ENCODE measurements at places on chromosomes 7 and 10.

DNA sequence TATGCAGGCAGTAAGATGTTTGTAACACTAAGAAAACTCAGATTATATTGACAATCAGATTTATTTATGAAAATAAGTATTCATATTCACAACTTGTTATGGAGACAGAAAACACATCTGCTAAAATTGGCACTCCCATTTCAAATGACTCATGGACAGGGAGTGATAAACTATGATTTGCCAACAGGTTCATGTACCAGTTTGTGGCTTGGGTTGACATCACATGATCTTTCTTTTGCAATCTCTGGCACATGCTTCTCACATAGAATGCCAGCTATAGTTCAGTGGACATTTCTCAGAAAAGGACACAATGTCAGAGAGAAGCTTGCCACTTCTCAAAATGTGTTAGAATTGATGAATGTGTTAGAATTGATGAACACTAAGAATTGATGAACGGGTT lies 663.2 kb upstream of the ANKRD30A start:
- DNase-seq, result peak; percentile 65

DNA sequence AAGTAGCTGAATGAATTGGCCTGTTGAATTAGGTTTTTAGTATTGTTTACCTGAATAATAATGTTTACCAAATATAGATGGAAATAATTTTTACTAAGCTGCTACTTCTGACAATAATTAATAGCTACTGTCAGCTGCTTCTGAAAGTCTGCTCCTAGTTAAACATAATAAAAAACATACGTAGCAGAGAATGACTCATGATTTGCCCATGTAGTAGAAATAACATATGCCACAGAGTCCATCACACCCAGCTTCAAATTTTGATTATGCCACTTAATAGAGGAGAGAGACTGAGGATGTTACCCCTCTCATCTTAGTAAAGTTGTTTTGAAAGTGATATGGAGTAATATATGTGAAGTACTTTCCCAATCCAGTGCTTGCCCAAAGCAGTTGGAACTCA lies 57.6 kb upstream of the MDFIC start:
- DNase-seq, result no peak

- peak; percentile 2 for DNase-seq
Observed at GRCh38 chr10:85319826-85320225, 991.4 kb downstream of the CCSER2 start.

- DNase-seq, result peak; percentile 100
Observed at GRCh38 chr7:32163141-32163806, 93.1 kb upstream of the PDE1C start.

GRCh38 chr10:99337311-99337811 lies 8.2 kb downstream of the CNNM1 start:
- no peak for DNase-seq

GRCh38 chr7:45074528-45075354 lies 14.0 kb downstream of the NACAD start:
- no peak for DNase-seq

DNA sequence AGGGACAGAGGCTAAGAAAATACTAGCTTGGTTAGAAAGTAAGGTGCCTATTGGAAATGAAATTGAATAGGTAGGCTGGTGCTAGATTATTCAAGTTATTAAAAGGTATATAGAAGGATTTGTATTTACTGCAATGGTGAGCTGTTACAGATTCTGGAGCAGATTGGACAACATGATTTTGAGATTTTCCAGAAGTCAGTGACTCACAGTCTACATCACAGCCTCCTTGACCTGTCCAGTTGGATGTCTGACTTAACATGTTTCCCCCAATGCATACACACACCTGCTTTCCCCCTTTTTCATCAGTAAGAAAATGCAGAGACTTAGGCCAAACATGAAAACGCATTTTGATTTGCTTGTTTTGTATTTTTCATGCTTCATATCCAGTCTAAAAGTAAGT lies 33.4 kb downstream of the STARD3NL start:
- no peak for DNase-seq

- peak; percentile 85 for DNase-seq
Observed at GRCh38 chr7:46486256-46487206, 565.5 kb upstream of the IGFBP3 start.

DNA sequence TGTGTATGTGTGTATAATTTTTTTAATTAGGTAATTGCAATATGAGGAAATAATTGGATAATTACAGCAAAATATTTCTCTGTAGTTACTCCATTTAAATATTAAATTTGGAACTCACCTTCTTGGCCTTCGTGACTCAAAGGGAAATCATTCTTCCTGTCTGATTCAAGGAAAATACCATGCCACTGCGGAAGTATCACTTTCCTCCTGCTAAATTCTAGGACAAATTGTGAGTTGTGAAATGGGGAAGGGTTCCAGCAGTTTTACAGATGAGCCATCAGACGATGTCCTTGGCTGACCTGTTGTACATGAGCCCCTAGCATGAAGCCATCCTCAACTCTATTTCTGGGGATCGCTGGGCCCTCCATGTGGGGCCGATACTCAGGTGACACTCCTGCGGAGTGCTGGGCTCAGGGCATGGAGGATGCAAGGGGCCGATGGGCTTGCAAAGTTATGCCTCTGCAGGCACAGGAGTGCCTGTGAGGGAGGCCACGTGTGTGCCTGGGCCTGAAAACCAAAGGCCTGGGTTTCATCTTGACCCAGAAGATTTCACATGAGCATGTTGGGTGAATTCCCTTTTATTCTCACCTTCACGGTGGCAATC lies 179.6 kb upstream of the TCERG1L start:
- DNase-seq, result no peak

DNA sequence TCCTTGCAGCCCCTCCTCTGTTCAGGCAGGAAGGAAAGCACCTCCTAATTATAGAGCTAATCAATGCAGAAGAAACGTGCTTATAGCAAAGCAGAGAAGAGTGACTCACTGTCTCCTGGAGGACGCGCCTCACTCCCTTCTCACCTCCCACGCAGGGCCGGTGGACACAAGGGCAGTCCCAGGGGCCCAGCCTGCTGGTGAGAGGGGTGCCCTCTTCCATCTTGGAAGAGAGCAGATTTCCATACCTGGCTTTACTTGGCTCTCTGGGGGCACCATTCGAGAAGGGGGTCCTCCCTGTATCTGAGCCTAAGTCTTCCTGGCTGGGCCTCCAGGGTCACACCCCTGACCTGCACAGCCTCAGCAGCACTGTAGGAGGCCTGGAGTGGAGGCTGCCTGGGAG lies 55.8 kb downstream of the RASGEF1A start:
- DNase-seq, result no peak

GRCh38 chr7:50669890-50670289 lies 104.7 kb upstream of the DDC start:
- DNase-seq, result no peak

- peak; percentile 98 for DNase-seq
Observed at GRCh38 chr7:542713-543500, 23.3 kb upstream of the PDGFA start.

- no peak for DNase-seq
Observed at GRCh38 chr10:129491123-129491734, 24.2 kb downstream of the MGMT start.

DNA sequence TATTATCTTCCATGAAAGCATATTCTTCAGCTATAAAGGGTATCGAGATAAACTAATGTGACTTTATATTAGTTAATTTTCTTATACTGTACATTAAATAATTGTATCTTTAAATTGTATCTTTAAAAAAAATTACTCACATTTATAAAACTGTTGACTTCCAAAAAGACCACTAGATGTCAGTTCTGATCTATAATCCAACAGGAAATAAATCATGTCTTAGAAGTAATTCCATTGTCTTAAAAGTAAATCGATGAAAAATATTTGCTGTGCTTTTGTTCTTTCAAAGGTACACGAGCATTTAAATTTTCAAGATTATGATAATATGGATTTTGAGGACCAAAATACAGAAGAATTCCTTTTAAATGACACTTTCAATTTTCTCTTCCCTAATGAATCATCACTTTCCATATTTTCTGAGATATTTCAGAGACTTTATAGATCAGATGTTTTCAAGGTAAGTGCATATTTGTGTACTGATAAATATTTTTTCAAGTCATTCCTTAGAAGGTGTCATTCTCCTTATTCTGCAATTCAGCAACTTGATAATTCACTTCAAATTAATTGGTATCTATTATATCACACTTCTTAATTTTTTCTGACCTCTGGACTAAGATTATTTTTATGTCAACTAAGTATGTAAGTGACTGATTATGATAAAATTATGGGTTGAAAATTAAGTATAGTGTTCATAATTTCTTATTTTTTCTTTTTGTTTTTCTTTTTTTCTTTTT lies 138.5 kb downstream of the CPED1 start:
- DNase-seq, result peak; percentile 22

DNA sequence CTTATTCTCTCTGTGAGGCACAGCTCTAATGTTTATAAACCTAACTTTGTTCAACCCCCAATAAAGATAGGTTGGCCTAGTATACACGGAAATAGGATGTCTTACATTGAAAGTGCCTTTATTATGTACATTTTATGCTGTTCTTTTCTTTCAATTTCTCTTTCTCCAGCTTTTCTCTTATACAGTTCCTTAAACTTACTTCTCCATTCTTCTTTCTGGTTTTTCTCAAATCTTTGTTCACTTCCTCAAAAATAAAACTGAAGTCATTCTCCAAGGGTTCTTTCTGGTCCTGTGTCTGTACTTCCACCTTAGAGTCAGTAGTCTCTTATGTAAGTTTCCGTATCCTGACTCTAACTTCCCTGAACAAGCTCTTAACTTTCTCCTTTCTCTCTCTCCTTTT lies 29.2 kb upstream of the NAMPT start:
- DNase-seq, result no peak

DNA sequence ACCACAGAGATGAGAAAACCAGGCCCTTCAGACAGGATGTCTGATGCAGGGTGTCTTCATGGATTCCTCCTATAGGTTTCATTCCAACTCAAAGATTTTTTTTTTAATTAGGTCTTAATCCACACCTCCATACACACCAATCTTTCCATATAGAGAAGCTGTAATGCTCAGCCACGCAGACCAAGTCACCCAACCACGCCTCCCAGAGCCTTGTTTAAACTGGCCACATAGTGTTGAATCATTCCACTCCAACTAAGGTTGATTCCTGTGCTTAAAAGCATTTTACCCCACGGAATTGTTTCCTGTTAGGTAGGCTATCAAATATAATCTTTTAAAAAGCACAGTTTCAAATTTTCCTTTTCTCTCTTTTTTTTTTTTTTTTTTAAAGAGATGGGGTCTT lies 153.6 kb downstream of the TYW1B start:
- no peak for DNase-seq

DNA sequence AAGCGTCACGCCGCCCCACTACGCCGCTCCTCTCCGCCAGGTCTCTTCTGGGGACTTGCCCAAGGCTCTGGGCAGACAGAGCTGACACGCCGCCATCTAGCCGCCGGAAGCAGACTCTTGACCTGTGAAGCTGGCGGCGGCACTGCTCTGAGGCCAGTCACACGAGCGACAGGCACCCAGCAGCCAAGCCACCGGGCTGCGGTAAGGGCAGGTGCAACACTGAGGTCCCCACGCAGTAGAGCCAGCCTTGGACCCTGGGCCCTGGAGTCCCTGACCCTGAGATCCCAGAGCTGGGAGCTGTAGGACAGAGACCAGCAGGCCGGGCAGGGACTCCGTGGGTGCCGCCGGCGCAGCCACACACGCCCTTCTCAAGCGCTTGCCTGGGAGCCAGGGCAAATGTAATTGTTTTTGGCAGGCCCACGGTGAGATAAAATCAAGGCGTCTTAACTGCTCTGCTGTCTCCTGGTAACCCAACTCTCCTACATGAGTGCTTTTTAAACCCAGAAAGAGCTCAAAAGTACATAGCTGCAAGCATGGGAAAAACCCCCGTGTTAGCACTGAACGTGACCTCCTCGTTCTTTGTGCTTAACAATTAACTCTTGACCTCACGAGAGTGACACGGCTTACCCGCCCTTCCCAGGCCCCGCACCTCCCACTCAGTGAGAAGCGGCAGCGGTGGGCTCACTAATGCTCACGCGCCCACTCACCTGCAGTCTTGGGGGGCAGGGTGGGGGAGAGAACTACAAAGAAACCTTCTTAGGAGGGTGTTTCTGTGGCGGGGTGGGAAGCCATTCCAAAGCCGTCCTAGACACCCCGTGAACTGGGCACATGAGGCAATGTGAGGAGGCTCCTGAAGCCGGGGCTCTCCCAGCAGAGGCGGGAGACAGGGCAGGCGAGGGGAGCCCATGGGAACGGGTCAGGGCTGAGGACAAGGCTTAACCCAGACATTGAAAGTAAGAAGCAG lies 8.5 kb downstream of the GPER1 start:
- no peak for DNase-seq

- DNase-seq, result peak; percentile 32
Observed at GRCh38 chr10:132175907-132176581, 10.7 kb upstream of the DPYSL4 start.

DNA sequence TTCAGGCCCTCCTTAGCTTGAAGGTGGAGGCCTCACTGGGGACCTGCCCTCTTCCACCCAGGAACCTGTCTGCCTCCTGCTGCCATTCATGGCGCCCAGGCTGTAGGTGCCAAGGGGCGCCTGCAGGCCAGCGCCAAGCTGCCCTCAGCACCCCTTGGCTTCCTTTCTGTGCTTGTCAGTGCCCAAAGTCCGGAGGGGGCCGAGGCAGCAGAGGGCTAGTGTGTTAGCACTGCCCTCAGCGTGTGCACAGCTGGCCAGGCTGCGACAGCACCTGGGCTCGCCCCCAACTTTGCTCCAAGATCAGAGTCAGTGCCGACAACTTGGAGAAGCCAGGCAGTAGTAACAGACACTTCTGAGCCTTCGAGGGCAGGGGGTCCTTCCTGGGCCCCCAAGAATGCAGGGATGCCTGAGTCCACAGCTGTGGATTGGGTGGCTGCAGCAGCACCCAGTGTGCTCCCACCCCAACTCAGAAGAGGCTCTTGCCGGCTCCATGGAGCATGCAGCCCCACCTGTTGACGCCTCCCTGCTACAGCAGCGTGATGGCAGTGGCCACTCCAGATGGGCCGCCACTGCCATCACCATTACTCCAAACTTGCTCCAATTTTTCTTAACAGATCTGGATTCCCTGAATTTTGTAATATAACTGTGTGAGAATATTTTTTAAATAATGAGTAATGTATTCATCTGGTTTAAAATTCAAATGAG lies 41.7 kb downstream of the CACUL1 start:
- no peak for DNase-seq

GRCh38 chr7:53609185-53609584 lies 573.8 kb downstream of the POM121L12 start:
- DNase-seq, result no peak

- DNase-seq, result no peak
Observed at GRCh38 chr7:494259-494687, 25.4 kb downstream of the PDGFA start.

DNA sequence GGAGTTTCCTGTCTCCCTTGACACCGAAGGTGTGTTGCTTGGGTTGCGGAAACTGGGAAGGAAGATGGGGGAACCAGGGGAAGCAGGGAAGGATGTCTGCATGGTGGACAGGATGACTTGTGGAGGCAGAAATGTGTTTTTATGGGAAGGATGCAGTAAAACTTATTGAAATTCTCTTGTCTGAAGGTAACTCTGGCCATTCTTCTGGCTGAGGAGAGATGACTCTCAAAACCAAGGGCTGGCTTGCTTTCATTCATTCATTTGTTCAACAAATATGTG lies 1.5 kb downstream of the UBTD1 start:
- DNase-seq, result no peak
